ENCODE measurements at places on chromosomes 16 and 17.

DNA sequence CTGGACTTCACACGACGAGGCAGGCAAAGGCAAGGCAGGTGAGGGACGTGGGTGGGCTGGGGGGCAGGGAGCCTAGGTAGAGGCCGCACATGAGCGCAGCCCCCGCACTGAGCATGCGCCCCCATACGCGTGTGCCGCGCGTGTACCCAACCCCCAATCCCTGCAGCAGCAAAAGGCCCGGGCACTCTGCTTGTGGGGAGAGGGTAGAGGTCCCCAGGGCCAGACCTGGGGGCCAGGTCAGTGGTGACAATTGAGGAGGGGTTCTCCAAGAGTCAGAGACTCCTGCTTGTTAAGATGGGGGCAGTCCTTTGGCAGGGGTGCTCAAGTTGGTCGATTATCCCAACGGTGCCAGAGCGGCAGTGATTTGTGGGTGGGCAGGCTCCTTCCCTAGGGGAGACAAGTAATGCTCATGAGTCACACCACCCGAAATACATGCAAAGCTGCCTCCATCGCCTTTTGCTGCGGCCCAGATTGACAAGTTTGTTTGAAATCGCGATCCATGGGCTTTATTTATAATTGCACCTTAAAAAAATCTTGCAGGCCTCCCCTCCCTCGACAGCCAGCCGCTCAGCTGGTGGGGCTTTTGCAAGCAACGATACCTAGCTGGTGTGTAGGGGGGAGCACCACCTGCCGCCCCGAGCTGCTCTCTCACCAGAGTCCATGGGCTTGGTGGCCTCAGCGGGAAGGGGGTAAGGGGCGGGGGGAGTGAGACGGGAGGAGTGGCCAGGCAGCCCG is 1.1 kb upstream of the GIT1 start:
- DNase-seq, result no peak

DNA sequence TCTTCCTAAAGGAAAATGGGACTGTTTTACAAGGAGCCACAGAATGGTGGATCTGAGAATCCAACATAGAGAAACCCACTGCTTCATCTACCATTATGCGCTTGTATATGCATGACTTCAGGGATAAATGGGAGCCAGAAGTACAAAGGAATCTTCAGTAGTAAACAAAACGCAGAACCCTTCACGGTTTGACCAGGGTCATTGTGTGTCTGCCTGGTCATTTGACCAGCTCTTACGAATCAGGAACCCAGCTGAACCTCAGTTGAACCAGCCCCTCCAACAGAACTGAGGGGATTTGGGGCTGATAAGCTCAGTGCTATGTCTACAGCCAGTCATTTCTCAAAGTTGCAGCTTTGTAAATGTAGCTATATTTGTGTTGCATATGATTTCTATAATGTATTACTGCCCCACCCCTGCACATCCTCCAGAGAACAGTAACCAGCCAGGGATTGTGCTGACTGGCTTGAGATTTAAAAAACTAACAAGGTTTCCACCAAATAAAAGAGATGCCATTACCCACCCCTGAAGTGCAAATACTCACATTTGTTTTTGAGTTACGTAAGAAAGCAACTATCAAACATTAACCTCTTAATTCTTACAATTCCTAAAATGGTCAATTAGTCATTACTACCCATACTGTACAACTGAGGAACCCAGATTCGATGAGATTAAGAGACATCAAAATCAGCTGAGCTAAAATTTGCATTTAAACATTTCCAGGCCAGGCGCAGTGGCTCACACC is 6.3 kb downstream of the CMTM4 start:
- DNase-seq, result no peak

DNA sequence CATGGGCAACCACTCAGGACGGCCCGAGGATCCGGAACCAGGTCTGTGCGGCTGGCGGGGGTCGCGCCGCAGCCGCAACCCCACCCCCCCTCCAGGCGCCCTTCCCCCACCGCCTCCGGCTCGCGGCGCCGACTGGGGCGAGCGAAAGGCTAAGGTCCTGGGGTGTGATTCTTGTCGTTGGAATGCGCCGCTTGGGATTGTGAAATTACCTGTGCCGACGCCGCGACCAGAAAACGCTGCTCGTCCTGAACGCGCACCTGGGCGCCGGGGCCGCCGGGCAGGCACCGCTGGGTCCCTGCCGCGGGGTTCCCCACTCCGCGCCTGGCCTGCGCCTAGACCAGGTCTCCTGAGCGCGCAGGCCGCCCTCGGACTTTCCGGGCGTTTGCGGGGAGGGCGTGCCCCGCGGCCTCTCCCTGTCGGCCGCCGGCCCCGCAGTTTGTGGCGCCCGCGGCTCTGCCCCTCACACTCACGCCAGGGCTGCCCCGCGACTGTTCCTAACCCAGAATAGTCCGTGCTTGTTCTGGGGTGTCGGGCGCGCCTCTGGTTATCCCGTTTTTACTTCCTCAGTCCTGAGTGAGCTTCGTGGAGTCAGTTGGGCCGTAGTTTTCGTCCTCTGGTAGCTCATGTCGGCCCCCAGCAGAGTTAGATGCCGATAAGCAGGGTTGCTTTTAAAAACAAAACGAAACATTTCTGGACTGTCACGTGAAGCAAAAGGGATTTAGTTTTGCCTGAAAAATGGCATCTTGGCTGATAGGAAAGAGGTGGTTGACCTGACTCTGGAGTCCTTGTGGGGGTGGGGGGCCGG is 147.2 kb downstream of the SPECC1 start:
- no peak for DNase-seq

GRCh38 chr16:48608452-48608851 is 1.5 kb downstream of the N4BP1 start:
- no peak for DNase-seq

GRCh38 chr17:3167574-3167973 is 29.7 kb upstream of the OR1A2 start:
- DNase-seq, result no peak

DNA sequence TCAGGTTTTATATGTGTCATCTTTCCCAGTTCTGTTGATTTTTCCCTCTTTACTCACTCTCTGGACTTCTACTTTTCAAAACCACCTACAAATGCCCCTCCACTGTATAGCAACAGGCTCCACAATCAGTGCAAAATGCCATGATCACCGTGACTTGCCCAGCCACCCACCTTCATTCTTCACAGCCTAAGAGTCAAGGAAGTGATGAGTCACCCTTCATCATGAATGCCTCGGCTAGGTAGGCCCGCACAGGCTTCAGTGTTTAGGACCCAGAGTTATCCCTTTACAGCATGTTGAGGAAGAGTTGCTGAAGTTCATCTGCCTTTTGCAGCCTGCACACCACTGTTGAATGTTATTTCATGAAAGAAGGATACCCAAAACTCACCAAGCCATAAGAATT is 158.6 kb downstream of the PMP22 start:
- no peak for DNase-seq

- DNase-seq, result no peak
These were observed 68.7 kb downstream of the AIPL1 start for GRCh38 chr17:6366221-6366666.

DNA sequence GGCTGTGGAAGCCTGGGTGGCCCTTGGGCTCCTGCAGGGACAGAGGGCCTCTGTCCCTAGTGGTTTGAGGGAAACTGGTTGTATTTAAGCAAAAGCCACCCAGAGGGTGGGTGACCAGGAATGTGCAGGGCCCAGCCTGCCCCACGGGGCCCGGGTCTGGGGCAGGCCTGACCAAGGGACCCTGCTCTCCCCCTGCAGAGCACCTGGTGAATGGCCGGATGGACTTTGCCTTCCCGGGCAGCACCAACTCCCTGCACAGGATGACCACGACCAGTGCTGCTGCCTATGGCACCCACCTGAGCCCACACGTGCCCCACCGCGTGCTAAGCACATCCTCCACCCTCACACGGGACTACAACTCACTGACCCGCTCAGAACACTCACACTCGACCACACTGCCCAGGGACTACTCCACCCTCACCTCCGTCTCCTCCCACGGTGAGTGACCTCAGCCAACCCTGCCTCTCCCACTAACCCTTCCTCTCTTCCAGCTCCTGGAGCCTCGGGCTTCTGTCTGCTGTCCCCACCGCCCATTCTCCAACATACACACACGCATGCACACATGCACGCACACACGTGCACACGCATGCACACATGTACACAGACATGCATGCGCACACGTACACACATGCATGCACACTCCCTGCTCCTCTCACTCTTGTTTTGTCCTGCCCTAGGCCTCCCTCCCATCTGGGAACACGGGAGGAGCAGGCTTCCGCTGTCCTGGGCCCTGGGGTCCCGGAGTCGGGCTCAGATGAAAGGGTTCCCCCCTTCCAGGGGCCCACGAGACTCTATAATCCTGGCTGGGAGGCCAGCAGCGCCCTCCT is 10.4 kb downstream of the GALK1 start:
- DNase-seq, result peak; percentile 77

GRCh38 chr16:57868913-57869520 is 66.7 kb upstream of the KIFC3 start:
- no peak for DNase-seq

DNA sequence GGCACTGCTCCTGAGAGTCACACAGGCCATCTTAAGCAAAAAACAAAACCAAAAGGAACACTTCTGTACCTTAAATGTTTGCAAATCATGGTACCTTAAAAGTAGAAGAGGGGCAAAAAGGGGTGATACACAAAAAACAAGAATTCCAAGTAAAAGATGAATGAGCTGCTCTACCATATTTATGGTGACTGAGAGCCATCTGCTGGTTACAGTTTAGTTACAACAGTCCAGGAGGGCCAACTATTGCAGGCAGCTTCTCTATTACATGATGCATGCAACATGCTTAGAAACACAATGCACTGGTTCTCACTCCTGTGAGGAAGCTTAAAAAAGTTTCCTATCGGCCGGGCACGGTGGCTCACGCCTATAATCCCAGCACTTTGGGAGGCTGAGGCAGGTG is 53.5 kb downstream of the STX8 start:
- DNase-seq, result no peak

All from left lobe of liver (tissue), 2 donors.